ENCODE measurements at places on chromosomes 3 and 15.

DNA sequence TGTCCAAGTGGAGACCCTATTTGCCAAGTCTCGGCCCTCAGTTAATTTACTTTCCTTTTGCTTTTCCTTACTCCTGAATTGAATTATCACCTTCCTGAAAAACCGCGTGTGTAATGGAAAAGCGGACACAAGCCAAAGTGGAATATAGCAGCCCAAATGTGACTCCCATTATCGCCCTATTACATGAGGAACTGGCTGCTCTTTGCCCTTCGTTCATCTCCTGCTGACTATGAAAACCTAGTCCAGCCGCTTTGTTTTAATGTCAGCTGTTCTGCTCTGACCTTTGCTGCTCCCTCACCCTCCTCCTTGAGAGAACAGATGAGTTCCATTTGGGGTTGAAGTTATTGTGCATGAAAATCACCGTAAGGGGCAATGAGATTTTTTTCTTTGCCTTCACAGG is 632.7 kb upstream of the SUCLG2 start:
- DNase-seq, result no peak

DNA sequence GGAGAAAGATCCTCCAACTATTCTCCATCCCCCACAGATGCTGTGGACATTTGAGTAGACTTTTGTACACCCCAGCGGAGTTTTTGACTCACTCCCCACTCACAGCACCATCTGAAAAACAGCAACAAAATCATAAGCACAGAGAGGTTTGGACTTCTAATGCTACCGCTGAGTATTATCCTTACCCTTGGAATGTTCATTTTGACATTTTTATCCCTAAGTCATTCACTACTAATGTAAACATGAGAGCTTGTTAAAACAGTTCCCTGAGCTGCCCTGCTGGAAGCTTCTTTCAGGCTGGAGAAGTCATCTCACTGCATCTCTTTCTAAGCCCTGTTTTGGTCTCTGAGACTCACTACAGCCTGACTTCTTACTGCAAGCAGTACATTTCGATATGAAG is 1045.9 kb downstream of the MCTP2 start:
- DNase-seq, result no peak

DNA sequence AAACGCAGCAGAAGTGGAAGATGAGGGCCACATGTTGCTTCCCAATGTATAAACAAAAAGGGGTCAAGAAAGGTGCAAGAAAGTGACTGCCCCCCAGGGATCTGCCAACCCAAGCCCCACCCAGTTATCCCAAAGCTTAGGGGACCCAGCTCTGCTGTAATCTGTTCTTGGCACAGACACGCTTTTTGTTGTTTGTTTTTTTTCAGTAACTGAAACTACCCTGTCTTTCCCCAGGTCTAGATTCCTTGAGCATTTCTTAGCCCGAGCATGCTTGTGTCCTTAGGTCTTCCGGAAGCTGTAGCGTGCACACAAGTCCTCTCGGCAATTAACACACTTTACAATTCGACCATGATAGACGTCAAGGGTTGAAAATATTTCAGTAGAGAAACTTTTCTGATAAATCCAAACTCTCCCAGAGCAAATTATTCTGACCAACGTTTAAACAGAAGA is 8.5 kb upstream of the PPARG start:
- no peak for DNase-seq

DNA sequence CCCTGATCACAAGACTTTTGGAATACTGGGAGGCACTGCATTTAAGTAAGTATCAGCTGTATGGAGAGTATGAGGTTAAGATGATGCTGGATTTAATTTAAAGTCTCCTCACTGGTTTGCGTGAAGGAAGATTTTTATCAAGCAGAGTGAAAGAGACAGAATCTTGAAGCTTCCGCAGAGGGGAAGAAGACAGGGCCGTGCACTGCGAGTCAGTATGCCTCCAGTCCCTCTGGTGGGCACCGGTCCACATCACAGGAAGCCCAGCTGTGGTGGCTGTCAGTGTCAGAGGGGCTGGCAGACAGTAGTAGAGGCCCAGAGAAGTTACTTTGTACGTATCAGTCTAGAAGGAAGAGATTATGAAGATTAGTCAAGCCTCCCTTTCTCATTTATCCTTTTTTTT is 379.0 kb upstream of the TPRG1 start:
- no peak for DNase-seq

GRCh38 chr15:101057841-101058407 is 138.8 kb downstream of the LRRK1 start:
- no peak for DNase-seq

DNA sequence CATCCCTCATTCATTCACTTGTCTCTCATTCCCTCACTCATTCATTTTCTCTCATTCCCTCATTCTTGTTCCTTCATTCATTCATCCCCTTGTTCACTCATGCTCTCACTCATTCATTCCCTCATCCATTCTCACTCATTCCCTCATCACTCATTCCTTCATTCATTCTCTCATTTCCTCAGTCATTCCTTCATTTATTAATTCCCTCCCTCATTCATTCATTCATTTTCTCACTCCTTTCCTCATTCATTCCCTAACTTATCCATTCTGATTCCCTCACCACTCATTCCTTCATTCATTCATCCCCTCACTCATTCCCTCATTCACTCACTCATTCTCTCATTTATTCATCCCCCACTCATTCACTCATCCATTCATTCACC is 13.8 kb downstream of the ABTB1 start:
- no peak for DNase-seq

DNA sequence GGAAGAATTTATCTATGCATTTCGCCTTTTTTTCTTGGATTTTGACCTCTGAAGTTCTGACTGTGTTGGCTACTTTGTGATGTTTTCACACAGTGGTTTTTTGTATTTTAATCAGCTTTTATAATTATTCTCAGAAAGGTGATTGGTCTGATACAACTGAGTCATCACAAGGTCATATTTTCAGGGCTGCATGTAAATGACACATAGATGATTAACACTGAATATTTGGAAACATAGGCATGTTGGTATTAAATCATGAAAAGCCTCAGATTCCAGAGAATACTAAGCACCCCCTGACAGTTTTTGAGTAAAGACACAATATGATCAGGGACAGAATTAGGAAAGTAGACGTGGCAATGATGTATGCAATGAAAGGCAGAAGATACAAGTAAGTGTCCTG is 175.5 kb upstream of the SLCO3A1 start:
- DNase-seq, result no peak

- no peak for DNase-seq
Measured at GRCh38 chr15:87522997-87523396, 733.5 kb downstream of the NTRK3 start.

DNA sequence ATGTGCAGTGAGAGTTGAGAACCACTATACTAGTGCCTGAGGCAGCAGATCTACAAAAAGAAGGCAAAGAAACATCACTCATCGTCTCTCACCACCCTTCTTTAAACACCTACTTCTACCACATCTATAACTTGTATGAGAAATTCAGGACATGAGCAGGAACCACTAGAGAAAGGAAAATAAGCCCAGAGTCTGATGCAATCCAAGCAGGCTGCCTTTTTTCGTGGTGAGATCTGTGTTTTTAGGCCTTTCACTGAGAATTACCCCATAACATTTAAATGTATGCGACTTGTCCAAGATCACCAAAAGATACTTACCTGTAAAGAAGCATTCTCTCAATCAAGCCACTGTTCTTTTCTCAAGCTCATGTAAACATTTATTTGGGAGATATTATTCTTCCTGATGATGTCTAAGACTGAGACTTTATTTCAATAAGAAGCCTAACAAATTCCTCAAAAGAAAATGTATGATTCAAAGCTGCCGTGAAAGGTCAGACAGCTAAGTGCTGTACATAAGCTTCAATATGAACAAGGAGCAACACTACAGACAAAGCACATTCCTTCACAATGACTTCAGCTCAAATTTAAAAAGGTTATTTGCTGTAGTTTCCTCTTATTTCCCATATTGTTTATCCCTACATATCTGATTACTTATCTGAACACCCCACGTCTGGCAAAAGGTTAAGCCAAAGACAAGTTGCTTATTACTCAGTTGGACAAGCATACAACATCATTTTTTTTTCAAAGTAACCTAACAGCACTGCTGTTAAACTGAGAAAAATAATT is 16.5 kb downstream of the SPICE1 start:
- no peak for DNase-seq

- DNase-seq, result no peak
Measured at GRCh38 chr15:64453689-64454037, 6.7 kb upstream of the ZNF609 start.

DNA sequence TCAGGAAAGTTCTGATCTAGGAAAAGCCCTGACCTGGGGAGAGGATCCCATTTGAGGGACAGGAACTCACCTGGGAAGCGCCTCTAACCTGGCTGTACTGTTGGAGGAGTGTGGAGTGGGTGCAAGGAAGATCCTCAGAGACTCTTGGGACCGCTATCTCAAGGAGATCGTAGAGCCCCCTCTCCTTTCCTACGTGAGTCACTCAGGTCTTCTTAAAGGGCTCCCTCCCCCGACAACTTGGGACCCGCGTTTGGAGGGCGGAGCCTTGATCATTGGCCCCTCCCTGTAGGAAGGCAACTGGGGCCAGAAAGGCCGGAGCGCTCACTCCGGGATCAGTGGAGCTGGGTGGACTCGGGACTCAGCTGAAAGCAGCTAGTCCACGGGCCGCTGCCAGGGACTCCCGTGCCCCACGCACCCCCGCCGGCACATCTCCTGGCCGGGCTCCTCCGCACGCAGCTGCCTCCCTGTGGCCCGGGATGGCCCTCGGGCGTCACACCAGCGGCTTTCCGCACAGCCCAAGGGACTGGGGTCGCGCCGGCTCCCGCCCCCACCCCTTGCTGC is 520 bp downstream of the SLC26A6 start:
- peak; percentile 76 for DNase-seq

GRCh38 chr3:168981396-168981795 is 682.1 kb downstream of the MECOM start:
- no peak for DNase-seq

DNA sequence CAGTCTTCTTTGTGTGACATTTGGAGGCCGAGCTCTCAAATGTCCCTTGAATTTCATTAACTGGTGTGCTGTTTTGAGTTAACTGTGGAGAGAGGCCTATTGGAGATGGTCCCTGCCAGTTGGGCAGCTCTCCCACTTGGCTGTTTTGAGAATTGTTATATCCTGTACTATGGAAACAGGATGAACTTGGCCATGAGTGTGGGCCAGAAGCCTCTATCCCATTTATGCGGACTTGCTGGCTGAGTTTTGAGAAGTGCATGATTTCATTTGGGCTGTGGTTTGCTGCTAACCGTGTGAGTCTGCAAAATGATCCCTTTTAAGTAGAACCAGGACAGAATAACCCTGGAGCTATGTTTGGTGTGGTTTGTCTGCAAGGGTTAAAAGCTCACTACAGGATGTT is 366.0 kb downstream of the PTPRG start:
- DNase-seq, result peak; percentile 80

- no peak for DNase-seq
Measured at GRCh38 chr3:64909757-64910467, 222.1 kb upstream of the ADAMTS9 start.

- DNase-seq, result no peak
Measured at GRCh38 chr15:78739996-78740903, 71.0 kb downstream of the ADAMTS7 start.

DNA sequence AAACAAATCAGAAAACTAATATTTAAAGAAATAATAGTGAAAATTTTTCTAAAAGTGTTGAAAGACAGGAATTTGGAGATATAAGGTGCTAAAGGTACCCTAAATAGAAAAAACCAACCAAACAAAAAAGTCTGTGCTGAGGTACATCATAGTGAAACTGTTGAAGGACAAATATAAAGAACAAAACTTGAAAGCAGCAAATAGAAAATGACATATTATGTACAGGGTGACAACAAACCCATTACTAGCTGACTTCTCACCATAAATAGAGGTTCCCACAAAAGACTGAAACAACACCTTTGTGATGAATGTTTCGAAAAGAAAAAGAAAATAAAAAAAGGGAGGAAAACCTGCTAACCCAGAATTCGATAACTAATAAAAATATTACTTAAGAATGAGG is 502.5 kb upstream of the NECTIN3 start:
- DNase-seq, result no peak

GRCh38 chr3:23567917-23568316 is 237.8 kb upstream of the UBE2E1 start:
- DNase-seq, result no peak

- no peak for DNase-seq
Measured at GRCh38 chr3:172648747-172649146, 62.1 kb downstream of the NCEH1 start.

- no peak for DNase-seq
Measured at GRCh38 chr3:55341502-55342031, 145.5 kb downstream of the WNT5A start.

DNA sequence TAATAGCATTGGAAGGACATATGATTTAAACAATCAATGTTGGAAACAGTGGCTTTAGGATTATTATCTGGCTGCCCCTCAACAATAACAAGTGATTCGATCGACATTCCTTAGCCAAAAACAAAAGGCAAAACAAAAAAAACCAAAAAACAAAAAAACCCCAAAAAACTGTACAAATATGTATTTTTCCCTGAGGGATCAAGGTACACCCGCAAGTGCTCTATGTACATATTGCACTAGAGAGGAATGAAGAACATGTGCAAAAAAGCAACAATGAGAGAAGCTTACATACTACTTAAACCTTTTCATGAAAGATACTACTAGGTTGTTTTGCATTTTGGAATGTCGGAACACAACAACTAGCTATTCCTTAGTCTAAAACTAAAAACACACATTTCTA is 14.2 kb upstream of the ICE2 start:
- no peak for DNase-seq

DNA sequence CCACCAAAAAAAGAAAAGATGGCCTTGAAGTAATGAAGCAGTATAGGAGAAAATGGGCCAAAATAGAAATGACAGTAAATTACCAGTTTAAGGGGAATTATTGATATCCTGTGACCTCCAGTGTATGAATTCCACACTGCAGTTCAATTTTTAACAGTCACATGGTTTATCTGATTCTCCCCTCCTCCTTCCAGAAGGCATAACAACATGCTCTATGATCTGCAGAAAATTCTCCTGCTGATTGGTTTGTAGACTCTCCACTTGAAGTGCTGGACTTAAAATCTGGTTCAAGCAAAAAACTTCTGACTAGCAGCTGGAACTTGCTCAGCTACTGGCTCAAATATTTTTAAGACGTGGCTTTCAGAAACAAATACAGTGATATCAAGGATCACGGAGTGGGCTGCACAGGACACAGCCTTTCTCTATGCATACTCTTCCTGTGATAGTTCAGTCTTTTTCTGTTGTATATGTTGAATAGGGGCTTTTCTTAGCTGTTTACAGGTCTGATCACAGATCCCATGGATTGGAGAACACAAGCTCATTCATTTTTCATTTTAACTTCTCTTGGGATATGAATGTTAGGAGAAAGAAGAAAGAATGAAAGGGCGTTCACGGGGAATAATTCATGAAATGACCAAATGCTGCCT is 211.5 kb downstream of the LSAMP start:
- no peak for DNase-seq

GRCh38 chr3:177624528-177625495 is 427.5 kb upstream of the TBL1XR1 start:
- DNase-seq, result no peak

DNA sequence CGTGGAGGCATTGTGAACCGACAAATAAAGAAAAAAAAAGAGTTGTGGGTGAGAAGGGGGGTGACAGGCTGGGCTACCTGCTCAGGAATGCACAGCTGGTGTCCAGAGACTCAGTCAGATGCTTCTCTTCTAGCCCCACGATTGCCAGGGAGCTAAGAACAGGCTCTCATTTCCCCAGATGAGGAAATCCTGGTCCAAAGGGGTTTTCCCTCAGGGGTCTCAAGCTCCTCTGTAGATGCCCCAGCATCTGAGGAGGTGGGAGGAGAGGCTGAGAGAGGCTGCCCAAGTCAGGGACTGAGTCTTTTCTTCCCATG is 35.5 kb downstream of the BNC1 start:
- DNase-seq, result no peak

Data from sciatic nerve (tissue), 2 donors.